ENCODE measurements at places on chromosomes 11 and 22.

GRCh38 chr11:70661761-70662501, 263.6 kb downstream of the CTTN start:
- DNase-seq, result no peak

DNA sequence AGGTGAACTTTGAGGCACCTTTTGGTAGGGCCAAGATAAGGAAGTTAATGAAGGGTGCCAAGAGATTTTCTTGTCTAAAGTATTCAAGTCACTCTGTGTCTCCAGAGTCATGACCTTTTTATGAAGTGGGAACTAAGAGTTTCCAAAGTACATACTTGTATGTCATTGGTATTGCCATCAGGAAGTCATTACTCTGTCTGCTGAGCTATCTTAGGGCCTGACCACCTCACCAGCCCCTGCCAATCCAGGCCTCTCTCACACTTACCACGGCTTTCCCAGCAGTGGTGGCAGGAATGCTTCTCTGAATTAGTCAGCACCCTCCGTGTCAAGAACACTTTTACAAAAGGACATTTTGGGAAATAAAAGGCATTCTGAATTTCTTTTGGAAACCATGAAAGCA, 192.8 kb upstream of the MTNR1B start:
- DNase-seq, result no peak

DNA sequence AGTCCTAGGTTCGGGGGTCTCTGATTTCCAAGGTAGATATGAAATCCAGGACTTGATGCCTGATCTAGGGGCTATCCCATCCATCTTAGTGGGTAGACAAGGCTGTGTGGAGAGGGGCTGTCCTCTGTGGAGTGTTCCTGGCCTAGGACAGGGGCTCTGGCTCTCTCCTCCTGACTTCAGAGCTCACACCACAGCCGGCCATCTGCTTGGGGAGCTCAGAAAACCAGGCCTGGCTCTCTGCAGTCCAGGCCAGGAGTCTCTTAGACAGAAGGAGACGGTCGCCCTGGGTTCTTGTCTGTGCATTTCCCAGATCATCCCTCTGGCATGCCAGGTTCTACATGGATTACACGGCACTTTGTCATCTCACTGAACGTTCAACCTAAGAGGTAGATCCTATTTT, 17.9 kb downstream of the TUB start:
- no peak for DNase-seq

DNA sequence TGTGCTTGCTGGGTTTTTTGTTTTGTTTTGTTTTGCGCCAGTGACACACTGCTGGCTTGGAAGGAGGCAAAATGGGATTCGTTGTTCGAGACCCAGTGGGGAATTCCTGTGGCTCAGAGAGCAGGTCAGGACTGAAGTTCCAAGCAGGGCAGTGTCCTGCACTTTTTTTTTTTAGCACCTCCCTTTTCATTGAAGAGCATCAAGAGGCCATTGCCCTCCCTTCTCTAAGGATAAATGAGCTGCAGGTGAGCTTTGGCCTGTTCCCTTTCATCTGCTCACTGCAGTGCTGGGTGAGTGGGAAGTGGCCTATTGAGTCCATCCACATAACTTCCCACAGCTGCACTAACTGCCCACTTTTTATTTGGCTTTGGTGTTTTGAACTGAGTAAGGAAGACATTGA, 87.8 kb downstream of the ARHGAP42 start:
- no peak for DNase-seq

- DNase-seq, result no peak
Measured at GRCh38 chr11:132187814-132188213, 817.4 kb downstream of the NTM start.

- no peak for DNase-seq
Measured at GRCh38 chr11:116963813-116964212, 126.4 kb upstream of the APOA1 start.

DNA sequence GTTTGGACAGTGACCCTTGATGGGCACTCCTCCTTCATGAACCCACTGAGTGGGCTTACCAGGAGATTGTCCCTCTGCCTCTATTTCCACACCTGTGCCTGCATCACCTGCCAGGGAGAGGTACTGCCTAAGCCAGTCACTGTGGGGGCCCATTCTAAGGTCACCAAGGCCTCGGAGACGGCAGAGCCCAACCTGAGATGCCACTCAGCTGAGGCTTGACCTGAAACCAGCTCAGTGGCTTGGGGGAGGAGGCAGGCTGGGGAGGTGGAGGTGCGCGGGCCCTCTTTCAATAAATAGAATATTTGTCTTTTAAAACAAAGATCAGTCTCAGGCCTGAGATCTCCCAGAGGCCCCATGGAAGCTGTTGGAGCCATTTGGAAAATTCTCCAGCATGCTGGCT, 84.5 kb downstream of the DHCR7 start:
- DNase-seq, result no peak

- no peak for DNase-seq
Measured at GRCh38 chr11:23288003-23288783, 427.9 kb upstream of the CCDC179 start.

DNA sequence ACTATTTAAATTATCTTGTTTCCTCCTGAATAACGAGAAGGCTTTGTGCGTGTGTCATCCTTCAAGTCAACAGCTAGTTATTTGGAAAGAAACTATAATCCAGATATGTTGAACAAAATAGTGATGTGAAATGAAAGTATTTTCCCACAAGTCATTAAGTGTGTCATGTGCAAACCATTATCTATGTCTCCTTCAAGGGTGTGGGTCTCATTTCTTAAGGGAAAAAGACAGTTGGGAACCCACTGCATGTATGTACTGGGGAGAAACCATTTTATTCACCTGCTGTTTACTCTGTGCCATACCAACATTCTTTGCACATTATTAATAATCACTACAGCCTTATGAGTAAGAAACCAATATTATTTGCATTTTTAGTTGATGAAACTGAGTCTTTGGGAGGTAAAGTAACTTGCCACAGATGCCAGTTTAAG, 145.3 kb upstream of the CTSC start:
- no peak for DNase-seq

DNA sequence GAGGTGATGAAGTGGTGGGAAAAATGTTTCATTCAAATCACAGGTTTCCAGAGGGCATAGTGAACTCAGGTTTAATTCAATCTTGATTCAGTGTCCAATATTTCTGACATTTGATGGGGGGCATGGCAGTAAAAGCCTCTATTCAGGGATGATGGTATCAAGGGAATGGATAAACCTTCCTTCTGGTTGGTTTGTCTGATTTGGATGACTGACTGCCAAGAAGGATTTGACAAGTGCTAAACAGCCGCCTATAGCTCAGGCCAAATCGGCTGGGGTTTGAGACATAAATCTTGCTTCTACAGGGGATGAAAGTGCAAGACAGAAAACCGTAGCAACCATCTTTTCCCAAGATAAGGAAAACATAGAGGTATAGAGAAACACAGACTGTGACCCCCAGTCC, 121.8 kb upstream of the C11orf87 start:
- DNase-seq, result no peak

DNA sequence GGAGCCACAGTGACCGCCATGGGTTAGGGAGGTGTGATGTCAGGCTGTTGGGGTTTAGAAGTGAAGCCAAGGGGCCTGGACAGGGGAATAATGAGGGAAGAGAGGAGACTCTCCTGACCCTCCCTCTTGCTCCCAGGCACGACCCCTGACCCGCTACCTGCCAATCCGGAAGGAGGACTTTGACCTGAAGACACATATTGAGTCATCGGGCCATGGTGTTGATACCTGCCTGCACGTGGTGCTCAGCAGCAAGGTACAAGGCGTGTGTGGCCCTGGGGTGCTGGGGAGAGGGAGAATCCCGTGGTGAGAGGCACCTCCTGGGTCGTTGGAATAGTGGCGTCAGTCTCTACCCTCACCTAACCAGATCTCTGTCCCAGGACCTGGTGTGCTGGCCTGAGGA, 29.5 kb downstream of the TREH start:
- DNase-seq, result no peak

- DNase-seq, result no peak
Measured at GRCh38 chr11:66176650-66177049, 91.8 kb upstream of the RAB1B start.

DNA sequence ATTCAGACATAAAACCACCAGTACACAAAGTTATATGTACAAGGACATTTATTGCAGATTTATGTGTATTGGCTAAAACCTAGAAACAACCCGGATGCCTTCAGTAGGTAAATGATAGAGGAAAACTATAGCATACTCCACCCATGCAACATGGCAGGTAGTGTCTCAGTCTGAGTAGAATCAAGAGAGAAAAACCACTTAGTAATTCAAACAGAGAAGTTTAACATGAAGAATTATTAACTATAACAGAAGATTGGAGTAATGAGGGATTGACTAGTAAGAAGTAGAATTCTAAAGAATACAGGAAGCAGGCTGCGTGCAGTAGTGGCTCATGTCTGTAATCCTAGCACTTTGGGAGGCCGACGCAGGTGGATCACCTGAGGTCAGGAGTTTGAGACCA, 16.2 kb upstream of the SPTY2D1 start:
- no peak for DNase-seq

DNA sequence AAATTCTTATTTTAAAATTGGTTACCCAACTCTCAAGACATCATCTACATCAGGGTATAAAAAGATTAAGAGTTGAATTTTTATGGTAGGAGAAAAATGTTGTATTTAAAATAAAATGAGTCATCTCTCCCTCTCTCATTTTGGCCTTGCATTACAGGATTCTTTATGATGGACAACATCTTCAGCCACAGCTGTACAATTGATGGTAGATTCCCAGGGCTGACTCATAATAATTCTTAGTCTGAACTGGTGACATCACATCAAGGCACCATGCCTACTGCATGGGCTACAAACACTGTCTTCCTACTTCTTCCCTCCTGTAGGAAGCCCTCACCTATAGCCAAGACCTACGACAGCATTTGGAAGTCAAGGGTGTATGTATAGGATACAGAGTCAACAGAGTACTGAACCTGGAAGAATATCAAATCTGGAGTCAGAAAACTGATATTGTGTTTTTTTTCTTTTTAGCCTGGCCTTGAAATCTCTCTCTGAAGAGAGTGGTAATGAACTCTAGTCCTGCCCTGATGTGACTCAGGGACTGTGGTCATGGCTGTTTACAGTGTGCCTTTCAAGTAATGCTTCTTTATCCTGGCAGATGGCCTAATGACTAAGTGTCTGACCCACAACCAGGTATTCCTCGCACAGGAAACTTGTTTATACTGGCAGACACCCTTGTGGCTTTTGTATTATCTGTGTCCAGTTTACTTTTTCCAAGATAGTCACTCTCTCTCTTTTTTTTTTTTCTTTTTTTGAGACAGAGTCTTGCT, 32.5 kb downstream of the MRGPRX2 start:
- no peak for DNase-seq

DNA sequence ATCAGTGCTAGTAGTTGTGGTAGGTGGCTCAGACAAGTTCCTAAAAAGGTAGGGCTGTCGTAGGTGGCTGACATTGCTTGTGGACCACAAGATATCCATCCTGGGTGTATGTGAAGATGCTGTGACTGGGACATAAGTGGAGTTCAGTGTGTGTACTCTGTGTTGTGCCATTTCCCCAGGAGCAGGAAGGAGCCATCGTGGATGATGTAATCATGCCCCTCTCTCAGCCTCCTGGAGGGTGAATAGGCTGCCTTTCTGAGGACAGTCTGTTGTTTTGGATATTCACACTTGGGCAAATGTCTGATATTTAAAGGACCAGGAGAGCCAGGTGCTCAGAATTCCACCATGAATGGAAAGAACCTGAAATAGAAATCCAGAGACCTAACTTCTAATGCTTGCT, 2.7 kb downstream of the HEPHL1 start:
- DNase-seq, result no peak

GRCh38 chr11:62001450-62002191, 34.2 kb upstream of the FTH1 start:
- DNase-seq, result no peak

- DNase-seq, result no peak
Measured at GRCh38 chr11:134607963-134608750, 196.1 kb upstream of the B3GAT1 start.

GRCh38 chr11:44852952-44853351, 97.7 kb downstream of the TP53I11 start:
- DNase-seq, result no peak

GRCh38 chr11:130157101-130157500, 2.5 kb upstream of the ST14 start:
- DNase-seq, result no peak

- no peak for DNase-seq
Measured at GRCh38 chr11:134024420-134025081, 44.3 kb upstream of the JAM3 start.

- DNase-seq, result no peak
Measured at GRCh38 chr22:42654436-42655073, 5.4 kb upstream of the CYB5R3 start.

GRCh38 chr11:20026629-20027555, 133.4 kb downstream of the DBX1 start:
- DNase-seq, result no peak

- no peak for DNase-seq
Measured at GRCh38 chr11:112320668-112321067, 60.0 kb upstream of the PLET1 start.

- DNase-seq, result no peak
Measured at GRCh38 chr11:59678118-59678812, 9.4 kb upstream of the PATL1 start.

DNA sequence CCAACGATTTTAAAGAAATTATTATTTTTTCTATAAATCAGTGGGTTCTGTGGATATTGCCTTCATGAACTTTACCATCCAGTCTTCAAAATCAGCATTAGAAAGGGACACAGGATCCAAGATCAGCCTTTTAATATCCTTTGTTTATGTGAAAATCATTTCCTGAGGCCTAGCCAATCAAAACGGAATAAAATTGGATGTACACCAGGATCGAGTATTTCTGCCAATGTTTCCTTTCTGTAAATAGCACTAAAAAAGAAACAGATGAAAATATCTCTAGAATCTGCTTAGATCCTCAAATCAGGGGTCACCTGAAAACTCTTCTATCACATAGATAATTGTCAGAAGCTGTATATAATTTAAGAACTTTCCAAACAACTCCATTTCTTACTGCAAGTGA, 1598.5 kb downstream of the LRRC4C start:
- DNase-seq, result no peak

GRCh38 chr22:37480387-37481346, 5.5 kb downstream of the MFNG start:
- no peak for DNase-seq

GRCh38 chr11:114136686-114137640, 77.5 kb downstream of the ZBTB16 start:
- no peak for DNase-seq

- DNase-seq, result no peak
Measured at GRCh38 chr22:19636696-19637407, 77.5 kb upstream of the SEPTIN5 start.

- no peak for DNase-seq
Measured at GRCh38 chr22:27512283-27512761, 289.2 kb downstream of the MN1 start.

DNA sequence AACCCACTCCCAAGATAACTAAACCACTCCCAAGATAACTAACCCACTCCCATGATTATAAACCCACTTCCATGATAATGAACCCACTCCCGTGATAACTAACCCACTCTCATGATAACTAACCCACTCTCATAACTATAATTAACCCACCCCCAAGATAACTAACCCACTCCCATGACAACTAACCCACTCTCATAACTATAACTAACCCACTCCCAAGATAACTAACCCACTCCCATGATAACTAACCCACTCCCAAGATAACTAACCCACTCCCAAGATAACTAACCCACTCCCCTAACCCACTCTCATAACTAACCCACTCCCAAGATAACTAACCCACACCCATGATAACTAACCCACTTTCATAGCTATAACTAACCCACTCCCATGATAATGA, 30.1 kb upstream of the CELSR1 start:
- no peak for DNase-seq
